Sciatic nerve (tissue), 2 donors: ENCODE measurements at places on chromosomes 13 and 19. TPM values are rescaled to one million over a fixed set of nuclear protein-coding genes. Genes with fewer than 3 reads are reported as not detected.

The HTR2A gene
- total RNA-seq, result 0.09 TPM

The PRODH2 gene
- not detected for total RNA-seq

The TTC9B gene
- total RNA-seq, result not detected

The SMIM17 gene
- 0.85 TPM for total RNA-seq

The HIF3A gene
- total RNA-seq, result 55.0 TPM

The KANK3 gene
- 28.2 TPM for total RNA-seq

The CEACAM19 gene
- total RNA-seq, result 23.4 TPM

The DCT gene
- 0.94 TPM for total RNA-seq

The GPR32 gene
- not detected for total RNA-seq

The CEACAM3 gene
- total RNA-seq, result 3.3 TPM

The CACNG8 gene
- total RNA-seq, result 0.22 TPM

The PLPP2 gene
- 8.6 TPM for total RNA-seq

The LRRC4B gene
- 3.5 TPM for total RNA-seq

The RFXANK gene
- total RNA-seq, result 58.2 TPM

The SIN3B gene
- total RNA-seq, result 84.8 TPM

The LMTK3 gene
- 0.76 TPM for total RNA-seq
